ENCODE measurements at places on chromosomes 2 and 18. TPM values are rescaled to one million over a fixed set of nuclear protein-coding genes. Genes with fewer than 3 reads are reported as not detected.

GRCh38 chr18:78246050-78246449 lies 733.6 kb upstream of the SALL3 start:
- no peak for DNase-seq

DNA sequence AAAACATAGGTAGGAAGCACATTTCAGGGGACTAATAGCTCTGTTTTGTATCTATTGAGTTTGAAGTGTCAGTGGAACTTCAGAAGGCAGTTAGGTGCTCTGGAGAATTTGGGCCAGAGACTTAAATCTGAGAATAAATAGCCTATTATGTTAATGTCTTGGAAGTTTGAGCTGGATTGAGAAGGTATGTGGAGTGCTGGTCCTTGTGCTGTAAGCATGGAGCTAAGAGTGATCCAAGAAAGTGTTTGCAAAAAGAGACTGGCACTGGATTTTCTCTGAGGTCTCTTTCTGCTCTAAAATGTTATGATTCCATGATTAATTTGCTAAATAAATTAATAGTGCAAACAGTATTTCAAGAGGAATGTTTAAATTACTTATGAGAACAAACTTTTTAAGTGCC lies 63.3 kb downstream of the ICOS start:
- no peak for DNase-seq

DNA sequence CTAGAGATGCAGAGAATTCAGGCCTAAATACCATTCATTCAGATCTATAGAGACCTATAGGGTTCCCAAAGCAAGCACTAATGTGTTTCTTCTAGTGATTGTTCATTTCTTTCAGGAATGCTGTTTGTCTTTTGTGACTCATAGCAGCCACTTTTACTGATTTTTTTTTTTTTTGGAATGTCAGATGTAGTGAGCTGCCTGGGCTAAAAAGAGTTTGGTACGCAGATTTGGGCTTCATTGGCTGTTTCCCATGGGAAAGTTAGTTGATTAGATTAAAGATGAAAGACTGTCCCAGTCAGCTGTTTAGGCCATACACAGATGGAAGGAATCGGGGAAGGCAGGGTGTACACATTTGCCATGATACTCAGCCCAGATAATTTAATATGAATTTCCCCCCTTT lies 87.6 kb downstream of the CDC42EP3 start:
- DNase-seq = peak; percentile 41

The SERPINB5 gene
- 25.3 TPM for total RNA-seq

DNA sequence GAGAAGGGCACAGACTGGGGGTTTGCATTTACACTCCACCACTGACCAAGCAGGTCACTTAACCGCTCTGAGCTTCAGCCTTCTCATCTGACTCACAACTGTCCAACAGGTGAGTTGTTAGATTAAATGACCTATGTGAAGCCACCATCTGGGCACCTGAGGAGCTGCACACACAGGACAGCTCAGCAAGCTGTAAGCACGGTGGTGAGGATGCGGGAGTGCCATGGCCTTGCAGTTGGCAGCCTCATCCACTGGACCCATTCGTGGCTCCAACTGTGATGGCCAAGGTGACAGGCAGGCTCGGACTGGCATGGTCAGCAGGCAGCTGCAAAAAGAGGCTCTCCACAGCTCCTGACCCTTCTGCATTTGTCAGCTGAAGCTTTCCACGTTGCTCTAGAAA lies 23.3 kb upstream of the AMMECR1L start:
- DNase-seq = no peak

- peak; percentile 43 for DNase-seq
Observed at GRCh38 chr2:204715361-204715760, 170.1 kb downstream of the PARD3B start.

GRCh38 chr2:23578964-23579671 lies 194.1 kb downstream of the KLHL29 start:
- no peak for DNase-seq

The HTR2B gene
- total RNA-seq = 0.31 TPM

The ABCG5 gene
- total RNA-seq = not detected

- no peak for DNase-seq
Observed at GRCh38 chr2:23589220-23589647, 204.3 kb downstream of the KLHL29 start.

The MC2R gene
- total RNA-seq = not detected

The LIMS3 gene
- 7.3 TPM for total RNA-seq

- no peak for DNase-seq
Observed at GRCh38 chr2:205633994-205634393, 48.3 kb upstream of the NRP2 start.

GRCh38 chr2:230650585-230651137 lies 62.0 kb upstream of the CAB39 start:
- peak; percentile 64 for DNase-seq

- no peak for DNase-seq
Observed at GRCh38 chr2:10588931-10589330, 100.8 kb downstream of the NOL10 start.

GRCh38 chr18:43161528-43161927 lies 46.0 kb upstream of the RIT2 start:
- DNase-seq = no peak

- DNase-seq = no peak
Observed at GRCh38 chr18:5640939-5641338, 97.1 kb upstream of the EPB41L3 start.

DNA sequence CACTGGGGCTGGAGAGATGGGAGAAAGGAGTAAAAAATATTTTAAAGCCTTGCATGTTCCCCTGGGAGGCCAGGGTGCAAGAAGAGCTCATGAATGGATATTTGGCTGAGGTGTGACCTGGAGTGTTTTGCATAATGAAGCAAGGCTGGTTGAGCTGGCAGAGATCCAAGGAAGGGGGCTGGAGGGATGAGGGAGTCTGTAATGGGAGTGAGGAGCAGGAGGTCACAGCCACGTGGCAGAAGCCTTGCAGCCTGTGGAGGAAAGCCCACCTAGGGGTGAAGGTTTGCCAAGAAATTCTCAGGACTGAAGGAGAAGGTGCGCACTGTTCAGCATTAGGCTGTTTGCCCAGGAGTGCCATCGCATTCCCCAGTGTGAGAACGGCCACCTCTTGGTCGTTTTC lies 40.3 kb upstream of the ATP8B1 start:
- no peak for DNase-seq

The ZNF142 gene
- total RNA-seq = 14.3 TPM

Measured in tongue (tissue), 3 donors.